ENCODE measurements at places on chromosomes 1 and 21.
A peak's percentile ranks its signal among the peaks of the same experiment; 100 is the strongest.

- no peak for DNase-seq
Measured at GRCh38 chr1:192916021-192916420, 107.2 kb downstream of the RGS2 start.

DNA sequence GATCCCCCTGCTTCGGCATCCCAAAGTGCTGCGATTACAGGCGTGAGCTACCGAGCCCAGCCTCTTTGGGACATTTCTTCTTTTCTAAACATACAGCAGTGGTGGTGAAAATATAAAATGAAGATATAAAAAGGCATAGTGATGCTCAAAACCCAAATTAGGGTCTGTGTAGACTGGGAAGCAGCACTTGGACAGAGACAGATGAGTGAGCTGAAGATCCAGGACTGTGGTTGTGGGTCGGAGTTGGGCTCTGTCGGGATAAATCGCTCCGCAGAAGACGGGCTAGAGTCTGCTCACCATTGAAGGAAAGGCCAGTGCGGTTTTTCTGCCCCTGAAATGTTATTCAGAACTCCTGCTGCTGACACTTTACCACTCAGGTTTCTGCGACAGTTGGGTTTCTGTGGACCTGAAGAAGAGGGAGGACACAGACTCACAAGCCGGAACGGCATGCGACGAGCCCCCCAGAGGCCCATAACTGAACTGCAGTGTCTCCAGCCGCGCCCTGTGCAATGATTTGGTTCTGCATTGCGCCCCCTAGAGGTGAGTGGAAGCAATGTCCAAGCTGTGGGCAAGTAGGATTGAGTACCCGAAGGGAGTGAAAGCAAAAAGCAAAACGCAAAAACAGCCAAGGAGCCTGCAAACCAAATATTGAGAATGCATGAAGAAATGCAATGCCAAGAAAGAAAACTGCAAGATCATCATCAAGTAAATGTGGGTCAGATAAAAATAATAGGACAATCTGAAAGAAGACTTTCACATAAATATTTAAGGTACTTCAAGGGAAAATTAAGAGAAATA lies 66.6 kb downstream of the GABPA start:
- peak; percentile 84 for DNase-seq

DNA sequence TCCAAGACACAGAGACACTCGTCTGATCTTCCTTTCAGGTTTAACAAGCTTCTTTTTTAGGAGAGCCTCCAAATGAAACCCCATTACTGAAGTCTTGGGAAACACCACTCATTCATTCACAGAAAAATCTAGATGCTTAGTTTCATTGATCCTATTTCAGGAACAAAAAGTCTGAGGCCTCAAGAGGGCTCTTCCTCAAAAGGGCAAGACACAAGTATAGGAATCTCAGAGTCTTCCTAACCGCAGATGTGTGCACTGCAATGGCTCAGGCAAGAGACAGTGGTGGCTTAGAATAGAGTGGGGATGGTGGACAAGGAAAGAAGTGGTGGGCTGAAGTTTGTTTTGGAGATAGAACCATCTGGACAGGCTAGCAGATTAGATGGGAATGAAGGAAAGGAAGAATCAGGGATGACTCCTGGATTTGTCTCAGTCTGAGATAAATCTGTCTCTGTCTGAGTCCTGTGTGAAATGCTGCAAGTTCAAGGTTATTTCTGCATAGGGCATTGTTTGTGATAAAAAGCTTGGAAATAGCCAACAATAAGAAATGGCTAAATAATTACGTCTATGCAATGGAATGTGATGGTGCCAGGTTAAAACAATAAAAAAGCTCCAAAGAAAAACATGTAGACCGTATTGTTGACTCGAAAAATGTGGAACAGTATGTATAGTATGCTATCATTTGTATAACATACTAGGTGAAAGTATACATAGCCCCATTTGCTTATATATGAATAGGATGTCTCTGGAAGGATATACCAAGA lies 8.9 kb upstream of the CTSE start:
- DNase-seq, result peak; percentile 11

GRCh38 chr1:21623410-21623961 lies 45.7 kb downstream of the RAP1GAP start:
- DNase-seq, result no peak

- no peak for DNase-seq
Measured at GRCh38 chr1:98503771-98504170, 157.8 kb upstream of the SNX7 start.

DNA sequence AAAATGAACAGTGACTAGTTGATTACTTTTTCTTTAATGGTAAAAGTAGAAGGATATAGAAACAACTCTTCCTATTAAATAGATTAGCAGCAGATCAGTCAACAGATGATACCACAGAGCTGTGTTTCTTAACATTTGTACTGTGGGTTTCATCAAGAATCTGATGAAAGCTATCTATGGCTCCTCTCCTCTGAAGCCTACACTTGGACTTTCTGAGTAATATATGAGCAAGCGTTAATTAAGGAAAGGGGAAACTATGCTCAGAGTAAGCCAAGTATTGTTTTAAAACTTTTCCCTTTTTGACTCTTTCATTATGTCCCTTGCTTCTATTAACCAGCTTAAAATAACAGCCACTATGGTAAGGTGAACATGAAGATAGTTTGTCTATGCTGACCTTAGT lies 10.8 kb downstream of the ARID4B start:
- DNase-seq, result no peak

DNA sequence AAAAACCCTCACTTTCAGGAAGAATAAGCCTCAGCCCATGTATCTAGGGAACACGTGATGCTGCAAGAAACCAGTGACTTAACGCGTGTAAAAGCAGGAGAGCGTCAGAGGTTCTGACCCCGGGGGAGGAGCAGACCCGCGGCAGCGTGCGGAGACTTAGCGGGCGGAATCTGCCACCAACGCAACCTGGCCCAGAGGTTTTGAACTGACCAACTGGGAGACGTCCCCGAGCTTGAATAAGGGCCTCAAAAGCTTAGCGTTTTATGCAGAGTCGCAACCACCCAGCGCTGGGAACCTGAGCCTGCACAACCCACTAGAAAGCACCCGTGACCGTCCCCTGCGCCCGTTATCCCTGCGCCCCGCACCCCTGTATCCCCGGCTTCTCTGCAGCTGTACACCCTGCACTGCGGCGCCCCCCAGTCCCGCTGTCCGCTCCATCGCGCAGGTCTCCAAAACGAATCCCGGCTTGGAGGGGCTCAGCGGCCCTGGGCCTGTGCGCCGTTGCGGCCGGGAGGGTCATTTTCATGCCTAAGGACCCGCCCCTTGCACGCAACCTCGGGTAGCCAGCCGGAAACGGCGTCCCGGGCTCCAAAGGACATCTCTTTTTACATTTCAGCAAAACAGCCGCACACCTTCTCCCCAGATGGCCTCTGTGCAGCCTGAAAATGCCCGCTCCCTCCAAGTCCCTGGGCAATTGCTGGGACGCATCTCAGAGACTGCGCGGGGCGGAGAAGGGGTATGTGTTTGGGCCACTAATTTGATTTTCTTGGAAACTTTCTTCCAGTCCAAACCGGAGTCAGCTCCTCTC lies 29.4 kb upstream of the TRIM17 start:
- DNase-seq, result peak; percentile 57

DNA sequence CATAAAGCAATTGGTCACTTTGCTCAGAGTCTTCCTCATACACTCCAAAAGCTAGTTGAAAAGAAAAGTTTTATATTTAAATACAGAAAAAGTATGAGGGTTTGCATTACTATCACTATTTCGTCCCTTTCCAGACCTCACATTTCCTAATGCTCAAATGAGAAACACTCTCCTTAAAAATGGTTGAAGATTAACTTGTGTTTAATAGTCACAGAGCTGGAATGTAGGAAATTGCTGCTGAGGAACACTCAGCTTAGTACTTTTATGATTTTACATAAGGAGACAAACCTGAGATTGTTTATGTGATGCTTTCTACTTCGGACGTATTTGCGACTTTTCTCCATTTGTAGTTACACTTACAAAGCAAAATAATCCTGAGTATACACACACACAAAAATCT lies 39.8 kb downstream of the MYSM1 start:
- no peak for DNase-seq

GRCh38 chr1:246039584-246039983 lies 467.5 kb downstream of the SMYD3 start:
- DNase-seq, result no peak

DNA sequence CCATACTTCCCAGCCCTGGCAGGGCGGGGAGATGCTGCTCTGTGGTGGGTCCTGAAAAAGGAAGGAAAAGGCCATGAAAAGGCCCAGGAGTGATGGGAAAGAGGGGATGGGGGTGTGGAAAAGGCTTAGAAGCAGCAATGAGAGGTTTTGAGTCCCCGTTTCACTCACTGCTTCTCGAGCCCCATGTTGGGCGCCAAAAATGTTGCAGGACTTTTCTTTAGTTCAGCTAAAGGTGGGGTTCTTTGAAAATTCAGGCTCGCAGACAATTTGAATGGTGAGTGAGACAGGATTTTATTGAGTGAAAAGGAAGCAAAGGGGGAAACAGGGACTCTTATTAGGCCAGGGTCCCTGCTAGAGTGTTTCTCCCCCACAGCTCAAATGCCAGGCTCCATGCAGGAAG lies 93.1 kb downstream of the MRPS6 start:
- DNase-seq, result no peak

DNA sequence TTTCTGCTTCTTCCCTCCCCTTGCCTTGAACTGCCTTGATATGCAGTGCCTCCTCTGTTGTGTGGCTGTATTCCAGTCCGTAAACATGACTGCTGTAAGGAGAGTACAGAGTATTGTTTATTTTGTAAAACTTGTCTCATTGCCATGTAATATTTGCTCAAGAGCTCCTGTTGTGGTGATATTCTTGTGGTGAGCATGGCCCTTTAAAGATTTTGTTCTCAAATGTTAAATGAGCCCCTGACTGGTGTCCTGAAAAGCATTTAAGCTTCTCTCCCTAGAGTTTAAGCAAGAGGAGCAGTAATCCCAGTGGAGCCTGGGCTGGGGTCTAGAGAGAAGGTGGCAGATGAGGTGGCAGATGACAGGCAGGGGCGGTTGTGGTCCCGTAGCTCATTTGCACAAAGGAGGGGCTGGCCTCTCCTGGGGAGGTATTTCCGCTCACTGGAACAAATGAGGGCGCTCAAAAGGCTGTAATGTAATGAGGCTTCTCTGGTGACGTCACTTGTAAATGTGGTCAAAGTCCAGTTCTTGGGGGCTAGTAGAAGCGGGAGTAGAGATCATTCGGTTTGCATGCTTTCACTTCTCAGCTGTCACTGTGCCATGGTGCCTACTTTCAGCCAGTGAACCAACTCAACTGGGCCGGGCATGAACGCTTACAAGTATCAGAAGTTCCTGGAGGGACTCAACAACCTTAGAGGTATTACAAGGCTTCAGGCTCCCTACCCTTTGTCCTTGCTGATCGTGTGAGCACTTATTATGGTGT lies 46.0 kb upstream of the MACF1 start:
- DNase-seq, result no peak

DNA sequence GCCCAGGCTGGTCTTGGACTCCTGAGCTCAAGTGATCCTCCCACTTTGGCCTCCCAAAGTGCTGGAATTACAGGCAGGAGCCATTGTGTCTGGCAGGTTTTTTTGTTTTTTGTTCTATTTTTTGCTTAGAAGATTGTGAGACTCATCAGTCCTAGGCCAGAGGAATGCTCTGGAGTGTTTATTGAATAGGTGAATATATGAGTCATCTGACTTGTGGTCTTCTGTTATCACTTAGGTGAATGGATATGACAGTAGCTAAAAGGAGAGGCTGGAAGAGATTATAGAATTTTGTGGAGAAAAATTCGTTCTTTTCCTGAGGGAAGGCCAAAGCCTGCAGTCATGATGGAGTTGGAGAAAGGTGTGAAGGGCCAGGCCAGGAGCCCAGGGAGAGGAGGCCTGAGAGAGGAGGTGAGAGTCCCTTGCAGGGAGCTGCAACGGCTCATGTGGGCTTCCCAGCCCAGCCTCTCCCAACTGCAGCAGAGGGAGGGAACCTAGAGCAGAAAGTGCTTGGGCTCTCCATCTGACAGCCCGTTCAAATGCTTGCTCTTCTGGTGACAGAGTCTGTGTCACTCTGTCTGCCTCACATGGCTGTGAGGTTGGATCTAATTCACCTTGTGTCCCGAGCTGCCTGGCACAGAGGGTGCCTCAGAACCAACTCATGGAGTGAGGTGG lies 31.6 kb upstream of the ACOT11 start:
- DNase-seq, result peak; percentile 13
